Nucleus accumbens (tissue), 56 donors: ENCODE measurements at places on chromosomes 5 and 9.

DNA sequence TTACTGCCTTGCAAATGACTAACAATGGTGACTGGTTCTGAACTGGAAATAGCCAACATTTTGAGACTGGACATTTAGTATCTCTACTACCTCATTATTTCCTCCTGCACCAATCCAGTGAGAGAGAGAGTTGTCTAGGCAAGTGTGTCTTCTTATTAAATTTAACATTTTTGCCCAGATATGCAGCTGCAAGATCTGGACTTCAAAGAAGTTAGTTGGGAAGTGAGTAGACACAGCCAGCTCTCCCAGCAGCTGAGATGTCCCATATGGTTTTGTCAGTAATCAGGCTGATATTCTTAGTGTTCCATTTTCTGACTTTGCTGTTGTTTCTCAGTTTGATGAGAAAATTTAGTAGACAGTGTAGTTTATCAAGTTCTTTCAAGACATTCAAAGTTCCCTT is 1778.8 kb upstream of the CDH6 start:
- no peak for DNase-seq

- no peak for DNase-seq
These were observed 126.7 kb downstream of the MVB12B start for GRCh38 chr9:126453156-126453963.

GRCh38 chr9:70085241-70085640 is 41.6 kb downstream of the MAMDC2 start:
- no peak for DNase-seq

- DNase-seq, result no peak
These were observed 303.6 kb upstream of the MSX2 start for GRCh38 chr5:174420651-174421407.

GRCh38 chr9:97859346-97859745 is 6.3 kb downstream of the FOXE1 start:
- no peak for DNase-seq

DNA sequence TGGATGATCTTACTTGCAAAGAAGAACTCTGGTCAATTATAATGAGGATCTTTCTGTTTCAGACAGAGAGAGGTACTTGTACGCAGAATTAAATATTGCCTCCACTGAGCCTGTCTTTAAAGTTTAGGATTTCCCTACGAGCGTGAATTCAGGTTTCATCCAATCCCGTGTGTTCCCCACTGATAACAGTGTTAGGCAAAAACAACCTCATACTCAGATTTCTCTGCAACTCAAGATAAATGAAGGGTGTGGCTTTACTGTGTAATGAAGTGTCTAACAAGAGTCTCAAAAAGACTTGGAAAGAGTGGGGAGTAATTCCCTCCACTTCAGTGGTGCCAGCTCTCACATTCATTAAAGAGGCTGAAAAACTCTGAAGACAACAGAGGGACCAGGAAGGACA is 53.2 kb upstream of the ACO1 start:
- DNase-seq, result no peak

GRCh38 chr9:114811301-114811700 is 5.5 kb upstream of the TNFSF15 start:
- DNase-seq, result no peak

DNA sequence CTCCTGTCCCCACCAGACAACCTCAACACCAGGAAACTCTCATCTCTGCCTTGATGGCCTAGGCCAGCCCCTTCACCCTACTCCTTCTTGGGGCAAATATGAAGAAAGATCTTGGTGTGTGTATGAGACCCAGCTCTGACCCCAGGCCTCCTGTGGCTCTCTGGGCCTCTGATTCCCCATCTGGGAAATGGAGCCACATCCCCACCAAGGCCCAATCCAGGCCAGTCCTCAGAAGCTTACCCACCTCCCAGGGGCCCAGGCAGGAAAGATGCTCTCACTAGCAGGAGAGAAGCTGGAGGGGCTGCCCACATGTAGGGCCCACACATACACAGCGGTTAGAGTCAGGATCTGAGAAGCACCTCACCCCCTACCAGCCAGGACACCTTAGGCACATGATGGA is 38.9 kb downstream of the BICD2 start:
- no peak for DNase-seq

DNA sequence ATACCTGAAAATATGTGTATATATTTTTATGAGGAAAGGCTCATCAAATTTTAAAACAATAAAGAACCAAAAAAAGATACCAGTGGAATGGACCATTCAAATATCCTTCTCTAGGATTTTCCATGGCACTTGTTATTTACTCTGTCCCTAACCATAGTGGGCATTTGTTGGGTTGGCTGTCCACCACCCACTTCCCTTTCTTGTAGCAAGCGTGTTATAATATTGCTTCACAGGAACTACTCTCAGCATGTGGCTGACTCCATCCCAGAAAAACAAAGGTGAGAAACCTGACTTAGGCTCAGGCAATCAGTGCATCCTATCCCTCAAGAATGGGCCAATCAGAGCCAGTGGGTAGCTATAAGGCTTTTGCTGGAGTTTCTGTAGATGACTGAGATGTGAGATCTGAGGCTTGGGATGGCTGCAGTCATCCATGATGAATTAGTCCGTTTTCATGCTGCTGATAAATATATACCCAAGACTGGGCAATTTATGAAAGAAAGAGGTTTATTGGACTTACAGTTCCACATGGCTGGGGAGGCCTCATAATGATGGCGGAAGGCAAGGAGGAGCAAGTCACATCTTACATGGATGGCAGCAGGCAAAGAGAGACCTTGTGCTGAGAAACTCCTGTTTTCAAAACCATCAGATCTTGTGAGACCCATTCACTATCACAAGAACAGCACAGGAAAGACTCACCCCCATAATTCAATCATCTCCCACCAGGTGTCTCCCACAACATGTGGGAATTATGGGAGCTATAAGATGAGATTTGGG is 17.2 kb downstream of the C5orf63 start:
- no peak for DNase-seq
